Activated CD8-positive, alpha-beta T cell treated with anti-CD3 and anti-CD28 coated beads, Interleukin-2, amount 10 ng/mL, durations not matched to agents 7 days and 5 days (primary cell): ENCODE measurements at places on chromosomes 1 and 21. TPM values are rescaled to one million over a fixed set of nuclear protein-coding genes. Genes with fewer than 3 reads are reported as not detected.

NR1I3 gene
- total RNA-seq, result not detected

ZNF695 gene
- total RNA-seq, result 1.0 TPM

TTLL10 gene
- 0.90 TPM for total RNA-seq

PLEKHN1 gene
- total RNA-seq, result 1.7 TPM

KRTAP13-2 gene
- total RNA-seq, result not detected

PLA2G2F gene
- total RNA-seq, result not detected

PINK1 gene
- 3.3 TPM for total RNA-seq

RBP7 gene
- total RNA-seq, result not detected

MYOG gene
- total RNA-seq, result not detected

UBL4B gene
- not detected for total RNA-seq

DTL gene
- total RNA-seq, result 74.1 TPM

ARHGAP30 gene
- total RNA-seq, result 277 TPM

PGLYRP4 gene
- total RNA-seq, result not detected

CDC7 gene
- 27.7 TPM for total RNA-seq

TNFSF4 gene
- 5.0 TPM for total RNA-seq

RGS7 gene
- not detected for total RNA-seq

DNA sequence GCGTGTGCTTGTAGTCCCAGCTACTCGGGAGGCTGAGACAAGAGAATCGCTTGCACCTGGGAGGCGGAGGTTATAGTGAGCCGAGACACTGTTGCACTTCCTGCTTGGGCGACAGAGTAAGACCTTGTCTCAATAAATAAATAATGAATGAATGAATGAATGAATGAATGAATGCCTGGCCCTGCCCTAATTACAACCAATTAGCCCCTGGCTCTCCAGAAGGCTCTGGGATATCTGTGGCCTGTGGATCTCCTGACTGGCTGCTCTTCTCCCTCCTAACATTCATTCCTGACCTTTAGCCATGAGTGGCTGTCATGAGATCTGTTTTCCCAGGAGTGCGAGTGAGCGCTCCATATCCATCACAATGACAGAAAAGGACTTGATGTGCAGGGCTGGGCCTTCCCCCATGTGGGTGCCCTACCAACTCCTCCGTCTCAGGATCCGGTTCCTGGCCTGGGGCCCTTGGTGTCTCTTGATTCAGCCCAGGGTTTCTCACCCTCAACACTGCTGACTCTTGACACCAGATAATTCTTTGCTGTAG, 243.6 kb upstream of the TMEM51 start:
- DNase-seq, result no peak

GRCh38 chr1:174701565-174701964, 253.8 kb downstream of the GPR52 start:
- no peak for DNase-seq

GRCh38 chr1:170694172-170694926, 30.4 kb downstream of the PRRX1 start:
- DNase-seq, result no peak

DNA sequence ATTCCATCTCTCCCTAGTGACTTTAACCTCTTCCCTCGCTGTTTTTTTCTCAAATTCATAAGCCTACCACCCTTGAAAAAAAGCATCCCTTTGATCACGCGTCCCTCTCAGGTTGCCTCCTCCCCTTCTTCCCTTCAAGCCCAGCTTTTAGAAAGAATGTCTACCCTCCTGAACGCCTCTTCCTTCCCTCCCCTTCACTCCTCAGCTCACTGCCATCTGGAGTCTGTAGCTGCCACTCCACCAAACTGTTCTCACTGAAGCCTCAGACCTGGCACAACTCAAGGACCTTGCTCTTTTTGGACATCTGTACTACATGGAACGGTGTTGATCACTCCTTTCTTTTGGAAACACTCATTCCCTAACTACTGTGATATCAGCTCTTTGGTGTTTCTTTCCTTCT, 80.6 kb downstream of the SLC25A24 start:
- no peak for DNase-seq

DNA sequence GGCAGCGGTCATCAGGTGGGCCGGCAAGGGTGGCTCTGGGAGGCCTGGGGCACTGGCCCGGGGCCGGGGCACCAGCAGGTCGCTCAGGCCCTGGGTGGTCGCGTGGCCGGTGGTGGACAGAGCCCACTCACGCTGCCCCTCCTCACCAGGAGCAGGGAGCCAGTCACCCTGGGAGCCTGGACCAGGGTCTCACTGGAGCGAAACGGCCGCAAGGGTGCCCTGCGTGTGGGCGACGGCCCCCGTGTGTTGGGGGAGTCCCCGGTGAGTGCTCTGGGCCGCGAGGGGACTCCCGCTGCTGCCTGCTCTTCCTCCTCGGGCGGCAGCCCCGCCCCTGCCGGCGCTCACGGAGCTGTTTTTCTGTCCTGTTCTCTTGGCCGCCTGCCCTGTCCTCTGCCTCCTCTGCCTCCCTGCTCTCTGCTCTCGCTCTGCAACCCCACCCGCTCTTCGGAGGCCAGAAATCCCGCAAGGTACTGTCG, 23.5 kb downstream of the RNF223 start:
- DNase-seq, result no peak

DNA sequence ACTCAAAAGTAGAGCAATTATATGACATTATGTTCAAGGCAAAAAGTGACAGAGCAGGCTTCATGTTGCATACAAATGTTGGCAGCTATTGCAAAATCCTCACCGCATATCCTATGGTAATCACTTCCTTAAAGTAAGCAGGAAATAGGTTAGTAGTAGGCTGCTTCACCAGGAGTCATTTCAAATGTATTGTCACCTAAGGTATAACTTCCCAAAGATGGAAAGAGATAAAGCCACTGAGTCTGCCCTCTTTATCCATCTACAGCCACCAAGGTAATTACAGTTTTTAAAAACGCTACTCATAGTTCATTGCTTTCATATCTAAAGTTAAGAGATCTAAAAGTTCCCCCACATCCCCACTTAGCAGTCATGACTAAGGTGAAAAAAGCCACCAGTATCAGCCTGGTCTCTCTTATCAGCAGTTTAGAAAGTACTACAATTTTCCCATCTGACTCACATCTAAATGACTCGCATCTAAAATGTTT, 31.6 kb upstream of the UBE2U start:
- DNase-seq, result no peak

- DNase-seq, result no peak
Measured at GRCh38 chr1:82343381-82343780, 542.6 kb downstream of the ADGRL2 start.

- no peak for DNase-seq
Measured at GRCh38 chr1:10625554-10625953, 150.8 kb downstream of the PEX14 start.

- no peak for DNase-seq
Measured at GRCh38 chr1:12040457-12041051, 21.3 kb downstream of the MIIP start.

GRCh38 chr21:36613554-36613953, 85.4 kb upstream of the SIM2 start:
- DNase-seq, result no peak

GRCh38 chr21:44969931-44970755, 30.3 kb downstream of the SLX9 start:
- peak; percentile 32 for DNase-seq

GRCh38 chr1:20165522-20165951, 20.4 kb upstream of the UBXN10 start:
- DNase-seq, result peak; percentile 30

DNA sequence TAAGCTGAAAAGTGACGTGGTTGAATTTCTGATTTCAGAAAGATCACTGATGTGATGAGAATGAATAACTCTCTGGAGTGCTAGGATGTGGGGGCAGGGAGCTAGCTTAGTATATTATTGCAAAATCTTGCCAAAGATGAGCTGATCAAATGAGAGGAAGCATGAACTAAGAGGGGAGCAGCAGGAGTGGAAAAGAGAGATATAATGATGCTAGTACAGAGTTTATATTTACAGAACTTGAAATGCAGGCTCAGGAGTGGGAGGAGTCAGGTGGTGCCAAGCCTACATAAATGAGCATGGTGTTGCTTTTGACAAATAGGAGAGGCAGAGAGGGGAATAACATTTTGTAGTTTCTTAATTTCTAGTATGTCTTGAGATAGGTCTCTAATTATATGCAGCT, 38.1 kb upstream of the NBL1 start:
- DNase-seq, result no peak

DNA sequence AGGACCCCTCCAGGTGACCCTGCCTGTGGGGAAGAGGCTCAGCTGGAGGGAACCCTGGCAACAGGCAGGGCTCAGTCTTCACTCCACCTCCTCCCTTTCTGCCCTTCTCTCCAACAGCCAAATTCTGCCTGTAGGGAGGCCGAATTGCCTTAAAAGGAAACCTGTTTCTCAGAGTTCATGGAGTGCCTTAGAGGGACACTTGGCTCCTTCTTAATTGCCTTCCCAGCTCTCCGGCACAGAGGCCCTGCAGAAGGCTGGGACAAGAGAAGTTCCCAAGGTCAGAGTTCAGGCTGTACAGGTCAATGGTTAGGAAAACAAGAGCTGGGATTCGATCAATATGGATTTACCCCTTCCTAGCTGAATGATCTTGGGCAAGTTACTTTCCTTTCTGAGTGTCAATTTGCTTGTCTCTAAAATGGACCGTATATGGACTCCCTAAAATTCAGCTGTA, 6.2 kb downstream of the CSRP1 start:
- DNase-seq, result no peak

DNA sequence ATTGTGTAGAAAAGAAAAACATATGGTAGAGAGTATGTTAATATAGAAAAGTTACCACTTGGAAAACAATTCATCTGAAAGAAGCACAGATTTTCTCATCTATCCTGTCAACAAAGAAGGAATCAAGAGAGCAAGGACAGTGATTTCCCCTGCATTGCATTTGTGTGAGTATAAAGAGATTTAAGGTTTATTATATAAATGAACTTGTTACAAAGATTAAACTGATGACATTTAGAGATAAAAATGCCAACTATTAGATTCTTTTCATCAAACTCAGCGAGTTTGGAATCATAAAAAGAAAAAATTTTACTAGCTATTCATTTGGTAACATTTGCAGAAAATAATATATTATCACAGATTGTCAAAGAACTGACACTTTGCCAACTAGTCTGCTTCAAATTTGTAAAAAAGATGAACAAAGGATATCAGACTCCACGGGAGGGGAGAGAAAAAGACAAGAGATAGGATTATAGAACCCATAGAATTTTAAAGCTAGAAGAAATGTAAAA, at the start of gene RGS21:
Gene RGS21 (plus strand): TSS at position 51 of the 509 bp plus-strand sequence. CDS start 26,045 bp downstream, outside the sequence.
- DNase-seq, result no peak

GRCh38 chr1:94773931-94774422, 46.2 kb upstream of the SLC44A3 start:
- no peak for DNase-seq

DNA sequence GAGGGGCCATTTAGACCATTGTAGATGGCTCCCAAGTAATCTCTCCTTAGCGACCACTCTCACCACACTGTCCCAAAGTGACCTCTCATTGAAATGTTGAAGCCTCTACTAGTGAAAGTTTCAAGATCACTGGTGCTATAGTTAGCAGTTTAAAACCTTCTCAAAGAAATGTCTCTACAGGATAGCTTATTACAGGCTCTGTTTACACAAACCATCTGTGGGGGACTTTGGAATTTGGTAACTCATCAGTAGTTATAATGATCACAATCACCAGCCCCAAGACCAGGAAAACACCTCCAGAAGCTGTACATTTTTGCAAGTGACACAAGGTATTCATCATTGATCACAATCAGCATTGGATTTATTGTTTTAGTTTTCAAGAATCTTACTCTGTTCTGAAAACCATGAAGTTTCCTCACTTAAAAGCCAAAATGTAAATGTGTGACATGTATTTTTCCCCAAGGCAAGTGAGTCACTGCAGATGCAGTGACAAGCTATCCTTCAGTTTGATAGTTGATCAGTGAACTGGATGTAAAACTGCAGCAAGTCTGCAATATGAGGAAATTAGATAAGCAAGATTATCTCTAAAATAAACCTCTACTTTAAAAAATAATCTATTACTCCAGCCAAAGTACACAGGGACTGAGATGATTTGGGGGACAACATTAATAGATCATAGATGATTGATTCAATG, 41.9 kb downstream of the C21orf91 start:
- no peak for DNase-seq

DNA sequence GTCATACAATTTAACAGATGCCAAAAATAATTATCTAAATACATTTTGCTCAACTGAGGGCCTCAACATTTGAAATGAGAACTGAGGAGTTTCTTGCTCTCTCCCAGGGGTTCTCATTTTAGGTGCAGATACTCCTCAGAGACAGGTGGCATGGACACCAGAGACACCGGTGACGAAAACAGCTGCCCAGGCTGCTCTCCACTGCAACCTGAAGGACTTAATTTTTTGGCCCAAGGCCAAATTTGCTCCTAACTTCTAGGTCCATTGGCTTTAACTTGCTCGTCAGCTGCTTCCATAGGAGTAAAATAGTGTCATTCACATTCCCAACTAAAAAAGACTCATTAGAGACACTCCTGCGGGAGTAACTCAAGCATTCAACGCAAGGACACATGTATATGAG, 87.0 kb downstream of the NRIP1 start:
- no peak for DNase-seq
